Fibroblast of skin of scalp (primary cell): ENCODE measurements at places on chromosomes 3 and 15.

GRCh38 chr3:149174901-149175300 lies 45.5 kb downstream of the HPS3 start:
- peak; percentile 61 for DNase-seq

GRCh38 chr3:4350789-4351163 lies 47.6 kb downstream of the SETMAR start:
- peak; percentile 65 for DNase-seq

DNA sequence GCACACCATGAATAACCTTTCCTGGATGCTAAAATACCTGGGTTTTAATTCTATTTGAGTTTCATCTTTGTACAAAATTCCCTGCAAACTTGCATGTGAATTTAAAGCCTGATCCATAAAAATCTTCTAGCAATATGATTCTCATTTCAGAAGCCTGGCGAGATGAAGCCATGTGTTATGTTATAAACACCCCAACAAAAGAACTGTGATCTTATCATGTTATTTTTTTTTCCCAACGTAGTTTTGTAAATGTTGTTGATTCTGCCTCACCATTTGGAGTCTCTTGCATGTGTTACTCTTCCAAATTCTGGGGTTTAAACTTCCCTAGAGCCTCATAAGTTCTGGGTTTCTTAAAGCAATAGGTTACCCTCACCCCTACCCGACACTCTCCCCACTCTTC lies 428.1 kb upstream of the DPH6 start:
- no peak for DNase-seq

- DNase-seq: no peak
These were observed 39.3 kb downstream of the FBLN2 start for GRCh38 chr3:13588221-13588701.

DNA sequence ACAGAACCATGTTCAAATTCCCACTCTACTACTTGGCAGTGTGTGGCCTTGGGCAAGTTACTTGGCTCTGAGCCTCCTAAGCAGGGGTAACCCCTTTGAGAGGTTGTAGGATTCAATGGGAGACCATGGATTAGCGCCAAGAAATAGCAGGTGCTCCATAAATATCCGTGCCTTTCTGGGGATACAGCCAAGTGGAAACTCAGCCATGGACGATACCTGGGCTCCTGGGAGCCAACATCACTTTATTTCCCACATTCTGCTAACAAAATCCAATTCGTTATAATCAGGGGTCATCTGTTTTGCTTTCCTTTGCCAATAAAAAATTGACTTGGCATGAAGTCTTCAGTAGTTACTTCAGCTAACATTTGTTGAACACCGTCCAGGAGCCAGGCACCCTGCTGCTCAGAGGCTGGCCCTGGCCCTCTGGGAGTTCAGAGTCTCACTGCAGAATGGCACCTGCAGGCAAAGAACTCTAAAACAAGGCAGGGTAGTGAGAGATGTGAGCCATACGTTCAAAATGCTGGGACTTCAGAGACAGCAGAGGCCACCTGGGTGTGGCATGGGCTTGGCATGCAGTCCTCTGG lies 42.3 kb downstream of the ZDHHC19 start:
- no peak for DNase-seq

DNA sequence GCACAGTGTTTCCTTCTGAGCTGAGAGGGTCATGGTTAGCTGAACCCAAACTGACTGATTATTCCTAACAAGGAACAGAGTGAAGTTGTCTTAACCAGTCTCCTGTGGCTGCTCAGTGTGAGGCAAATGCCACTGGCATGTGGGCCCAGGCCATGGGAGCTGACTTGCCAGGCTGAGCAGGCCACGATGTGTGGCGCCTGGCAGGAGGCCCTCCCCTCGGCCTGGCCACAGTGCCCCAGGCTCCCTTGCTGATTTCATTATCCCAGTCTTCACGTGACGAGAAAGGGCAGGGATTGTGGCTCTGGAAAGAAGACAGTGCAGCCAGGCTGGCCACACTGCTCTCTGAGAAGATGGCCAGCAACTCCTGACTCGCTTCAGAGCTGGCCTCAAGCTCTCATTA lies 58.8 kb downstream of the SLCO2A1 start:
- peak; percentile 19 for DNase-seq

DNA sequence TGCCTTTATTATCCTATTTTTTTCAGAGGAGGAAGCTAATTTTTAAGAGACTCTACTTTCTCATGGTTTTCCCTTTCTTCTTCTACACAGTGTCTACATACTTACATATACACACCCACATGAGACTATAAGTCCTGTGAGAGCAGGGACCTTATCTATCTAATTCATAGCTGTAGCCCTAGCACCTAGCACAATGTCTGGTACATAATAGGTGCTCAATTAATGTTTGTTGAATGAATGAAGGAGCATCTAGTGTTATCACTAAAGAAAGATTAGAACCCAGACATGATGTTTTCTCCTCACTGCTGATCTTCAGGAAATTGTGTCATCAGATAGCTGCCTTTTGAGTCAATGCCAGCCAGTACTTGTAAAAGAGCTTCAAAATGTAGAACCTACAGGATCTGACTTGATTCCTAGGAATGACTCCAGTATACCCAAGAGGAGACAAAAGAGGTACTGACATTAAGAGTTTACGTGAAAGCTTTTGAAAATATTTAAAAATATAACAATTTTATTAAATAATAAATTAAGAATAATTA lies 2.5 kb downstream of the SCG5 start:
- DNase-seq: peak; percentile 34

DNA sequence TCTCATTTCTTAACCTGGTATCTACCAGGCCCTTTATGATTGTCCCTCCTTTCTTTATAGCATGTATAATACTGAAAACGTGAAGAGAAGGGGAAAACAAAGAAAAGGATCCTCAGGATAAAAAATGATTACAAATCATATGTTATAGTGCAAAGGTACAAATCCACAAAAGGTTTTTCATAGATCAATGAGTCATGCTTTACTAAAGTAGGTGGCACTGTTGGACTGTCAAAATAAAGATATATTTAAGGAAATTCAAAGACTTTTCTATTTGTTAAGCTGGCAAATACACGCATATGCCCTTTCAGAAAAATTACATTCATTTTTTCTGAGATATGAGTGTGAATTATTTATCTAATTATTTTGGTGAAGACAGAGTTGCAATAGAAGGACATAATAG lies 151.6 kb downstream of the CADM2 start:
- DNase-seq: no peak

GRCh38 chr15:78234515-78235040 lies at the start of gene ACSBG1:
TSS of gene ACSBG1 (minus strand) at chr15:78234565. CDS start at chr15:78234501, 64 bp downstream.
- no peak for DNase-seq

GRCh38 chr15:59237119-59237855 lies 30.6 kb downstream of the LDHAL6B start:
- no peak for DNase-seq

- DNase-seq: no peak
These were observed 21.5 kb downstream of the GABRR3 start for GRCh38 chr3:98013411-98014267.

GRCh38 chr3:10521772-10522441 lies 16.5 kb upstream of the ATP2B2 start:
- no peak for DNase-seq

- DNase-seq: no peak
These were observed 42.9 kb downstream of the SIDT1 start for GRCh38 chr3:113575206-113575605.

GRCh38 chr3:25103391-25103790 lies 324.7 kb upstream of the RARB start:
- no peak for DNase-seq

GRCh38 chr3:173983343-173983742 lies 585.8 kb downstream of the NLGN1 start:
- peak; percentile 59 for DNase-seq

GRCh38 chr3:110456438-110457138 lies 615.0 kb upstream of the NECTIN3 start:
- no peak for DNase-seq

DNA sequence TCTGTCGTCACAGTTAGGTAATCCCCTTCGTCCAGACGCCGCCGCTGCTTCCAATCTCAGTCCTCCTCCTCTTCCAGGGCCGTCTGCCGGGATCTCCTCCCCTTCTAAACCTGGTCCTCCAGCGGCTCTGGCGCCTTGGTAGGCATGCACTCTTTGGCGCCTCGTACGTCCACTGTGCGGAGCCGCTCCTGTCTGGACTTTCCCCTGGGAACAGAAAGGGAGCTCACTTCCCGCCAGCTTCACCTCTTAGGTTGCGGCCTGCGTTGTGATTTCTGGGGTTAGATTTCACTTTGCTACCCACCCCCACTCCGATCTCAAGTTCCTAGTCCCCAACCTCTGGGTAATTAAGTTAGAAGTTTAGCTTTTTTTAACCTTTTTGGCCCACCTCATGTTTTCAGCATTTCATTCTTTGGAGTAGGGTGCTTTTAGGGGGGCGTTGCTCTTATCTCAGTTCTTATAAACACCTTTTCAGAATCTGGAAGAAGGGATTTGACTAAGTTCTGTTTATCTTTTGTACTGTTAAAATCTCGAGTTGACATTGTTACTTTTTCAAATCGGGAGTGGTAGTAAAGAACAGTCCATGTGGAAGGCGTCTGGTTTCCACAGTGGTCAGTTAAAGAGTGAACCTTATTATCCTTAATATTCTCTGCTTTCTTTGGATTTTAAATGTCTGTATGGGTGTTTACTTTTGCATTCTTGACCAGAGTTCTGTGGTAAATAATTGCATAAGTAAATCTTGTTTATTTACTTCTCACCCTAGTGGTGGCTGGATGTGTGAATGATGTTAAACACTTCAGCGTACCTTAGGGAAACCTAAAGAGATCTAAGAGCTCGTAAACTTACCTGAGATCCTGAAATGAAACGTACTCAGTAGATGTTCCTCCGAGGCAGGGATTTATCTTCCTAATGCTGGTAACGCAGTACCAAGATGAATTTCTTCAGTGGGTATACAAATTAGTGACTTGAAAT lies 611 bp downstream of the CTDSPL2 start:
- no peak for DNase-seq

- DNase-seq: peak; percentile 44
These were observed 624 bp downstream of the BRK1 start for GRCh38 chr3:10116138-10116460.

GRCh38 chr15:64884679-64885078 lies 27.0 kb upstream of the ANKDD1A start:
- no peak for DNase-seq

DNA sequence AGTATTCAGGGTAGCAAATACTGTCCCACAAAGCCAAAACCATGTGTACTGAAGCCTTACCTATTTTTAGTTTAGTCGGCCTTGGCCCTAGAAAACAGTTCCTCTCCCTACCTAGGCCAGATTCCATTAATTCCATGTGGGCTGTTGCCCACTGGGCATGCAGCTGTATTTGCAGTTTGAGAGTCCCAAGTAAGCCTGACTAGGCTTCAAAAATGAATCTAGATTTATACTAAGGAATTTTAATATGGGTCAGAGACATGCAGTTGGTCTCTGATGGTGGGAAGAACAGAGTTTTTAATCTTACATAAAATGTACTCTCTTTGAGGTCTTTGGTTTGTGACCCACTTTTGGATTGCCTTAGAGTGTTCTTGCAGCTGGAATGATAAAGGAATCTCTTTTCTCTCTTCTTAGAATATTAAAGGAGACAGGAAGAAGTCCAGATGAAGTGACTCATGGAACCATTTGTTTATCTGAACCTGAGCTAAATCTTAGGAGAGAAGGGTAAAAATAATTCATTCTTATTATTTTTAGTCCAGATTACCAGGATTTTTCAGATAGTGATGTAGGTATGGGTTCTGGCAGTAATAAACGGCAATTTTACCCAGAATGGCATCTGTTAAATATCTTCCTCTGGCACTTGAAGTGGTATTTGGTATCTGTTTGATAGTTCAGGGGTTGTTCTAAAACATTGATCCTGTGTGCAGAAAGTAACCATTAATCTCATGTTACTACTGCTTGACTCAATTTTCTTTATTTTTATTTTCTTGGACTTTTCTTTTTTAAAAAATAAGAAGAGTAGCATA lies 33.8 kb downstream of the GLCE start:
- DNase-seq: peak; percentile 27

- DNase-seq: peak; percentile 66
These were observed 30.2 kb downstream of the NCEH1 start for GRCh38 chr3:172680684-172681083.

DNA sequence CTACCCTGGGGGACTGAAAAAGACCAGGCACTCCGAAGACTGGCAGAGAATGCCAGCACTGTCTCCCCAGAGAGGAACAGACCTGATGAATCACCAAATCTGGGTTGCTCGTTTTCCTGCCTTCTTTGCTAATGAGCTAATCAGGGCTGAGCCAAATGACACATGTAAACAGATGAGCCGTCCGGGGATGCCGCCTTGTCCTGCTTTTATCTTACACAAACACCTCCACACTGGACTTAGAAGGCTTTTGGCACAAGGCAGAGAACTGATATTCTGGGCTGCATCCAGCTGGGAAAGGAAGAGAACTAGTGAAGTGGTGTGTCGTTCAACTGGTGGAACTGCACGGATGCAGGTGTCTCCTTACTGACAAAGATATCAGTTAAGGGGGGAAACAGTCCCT lies 88.1 kb downstream of the MECOM start:
- DNase-seq: peak; percentile 2

- DNase-seq: peak; percentile 47
These were observed 747.9 kb upstream of the CCDC54 start for GRCh38 chr3:106629215-106629832.

- no peak for DNase-seq
These were observed 51.2 kb upstream of the MLF1 start for GRCh38 chr3:158519776-158520175.

DNA sequence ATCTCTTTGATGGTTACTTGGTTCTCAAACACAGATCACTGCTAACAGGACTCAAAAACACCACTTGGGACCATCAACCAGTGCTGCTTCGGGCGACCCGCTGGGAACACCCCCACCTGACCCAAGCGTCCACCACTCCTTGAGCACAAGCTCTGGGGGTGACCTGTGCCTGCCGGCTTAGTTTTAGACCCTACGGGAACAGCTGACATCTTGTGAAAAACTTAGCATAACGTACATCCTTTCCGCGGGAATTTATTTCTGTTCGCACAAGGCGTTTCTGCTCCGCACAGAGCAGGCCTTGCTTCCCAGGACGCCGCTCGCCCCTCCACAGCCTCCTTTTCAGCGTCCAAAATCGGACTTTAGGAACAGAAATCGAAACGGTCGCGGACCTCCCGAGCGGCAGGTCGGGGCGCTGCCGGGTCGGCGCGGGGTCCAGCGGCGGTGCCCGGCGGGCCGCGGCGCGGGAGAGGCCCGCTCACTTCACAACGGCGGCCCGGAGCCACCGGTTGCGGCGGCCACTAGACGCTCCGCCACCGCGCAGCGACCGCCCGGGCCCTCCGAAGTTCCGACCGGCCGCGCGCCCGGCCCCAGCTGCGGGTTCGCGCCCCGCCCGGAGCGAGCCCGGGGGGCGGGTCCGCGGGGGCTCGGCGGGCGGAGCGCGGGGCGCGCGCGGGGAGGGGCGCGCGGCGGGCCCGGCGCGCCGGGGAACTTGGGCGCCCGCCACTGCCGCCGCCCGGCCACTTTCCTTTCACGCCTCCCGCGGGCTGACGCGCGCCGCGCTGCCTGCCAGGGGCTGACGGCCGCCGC lies 959 bp downstream of the SFMBT1 start:
- DNase-seq: peak; percentile 52

DNA sequence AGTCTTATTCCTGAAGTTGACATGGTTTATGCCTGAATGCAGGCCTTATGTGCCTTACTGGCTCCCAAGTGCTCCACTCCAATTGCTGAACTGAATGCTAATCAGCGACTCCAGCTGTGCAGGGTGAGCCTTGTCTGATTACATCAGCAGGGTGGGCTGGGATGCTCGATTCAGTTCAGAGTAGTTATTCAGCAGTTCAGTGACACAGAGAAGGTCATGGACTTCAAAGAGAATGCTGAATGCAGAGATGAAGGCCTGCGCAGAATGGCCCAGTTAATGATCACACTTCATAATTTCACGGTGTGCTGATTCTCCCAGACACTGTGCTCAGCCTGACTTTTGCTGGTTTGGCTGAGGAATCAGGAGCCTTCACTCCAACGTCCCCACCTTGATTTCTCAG lies 63.6 kb downstream of the CLDN1 start:
- DNase-seq: no peak
